Activated CD8-positive, alpha-beta memory T cell treated with anti-CD3 and anti-CD28 coated beads for 1 hour (primary cell): ENCODE measurements at places on chromosomes 5 and 9.

DNA sequence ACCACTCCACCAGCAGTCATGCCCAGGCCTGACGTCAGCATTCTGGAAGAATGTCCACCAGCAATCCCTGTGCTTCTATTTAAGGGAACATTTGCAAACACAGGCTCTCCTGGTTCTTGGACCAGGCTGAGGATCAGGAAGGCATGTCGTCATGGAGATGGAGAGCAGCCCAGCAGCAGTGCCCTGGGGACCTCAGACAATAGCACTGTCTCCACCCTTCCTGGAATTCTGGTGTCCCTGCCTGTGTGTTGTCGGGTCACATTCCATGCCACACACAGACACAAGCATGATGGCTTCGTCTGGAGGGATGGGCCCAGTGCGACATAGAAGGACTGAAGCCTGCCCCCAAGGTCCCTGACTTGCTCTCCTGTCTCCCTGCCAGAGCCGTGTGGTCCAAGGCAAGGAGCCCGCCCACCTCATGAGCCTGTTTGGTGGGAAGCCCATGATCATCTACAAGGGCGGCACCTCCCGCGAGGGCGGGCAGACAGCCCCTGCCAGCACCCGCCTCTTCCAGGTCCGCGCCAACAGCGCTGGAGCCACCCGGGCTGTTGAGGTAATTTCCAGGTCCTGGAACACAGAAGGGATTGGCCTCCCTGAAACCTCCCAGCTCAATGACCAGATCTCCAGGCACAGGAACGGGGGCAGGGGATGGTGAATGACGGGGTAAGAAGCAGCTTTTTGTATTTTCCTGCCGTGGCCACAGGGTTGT is 43.8 kb downstream of the STOM start:
- no peak for DNase-seq

DNA sequence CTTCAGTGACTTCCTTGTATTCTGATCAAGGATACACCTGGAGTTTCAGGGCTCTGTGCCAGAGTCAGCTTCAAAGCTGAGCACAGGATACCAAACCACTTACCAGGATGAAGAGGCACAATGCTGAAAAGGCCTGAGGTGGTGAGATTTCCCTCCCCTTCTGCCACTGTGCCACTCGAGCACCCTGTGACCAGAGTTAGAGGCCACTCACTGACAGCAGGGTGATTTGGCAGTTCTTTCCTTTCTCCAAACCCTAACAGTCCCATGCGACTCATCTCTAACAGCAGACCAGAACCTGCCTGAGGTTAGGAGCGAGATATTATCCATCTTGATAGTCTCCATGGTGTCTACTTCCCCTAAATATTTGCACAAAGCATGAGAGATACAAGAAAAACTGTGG is 1.8 kb downstream of the PLGRKT start:
- no peak for DNase-seq

GRCh38 chr5:89270901-89271300 is 387.9 kb upstream of the MEF2C start:
- no peak for DNase-seq

- no peak for DNase-seq
Observed at GRCh38 chr5:33801292-33801691, 90.5 kb downstream of the ADAMTS12 start.

DNA sequence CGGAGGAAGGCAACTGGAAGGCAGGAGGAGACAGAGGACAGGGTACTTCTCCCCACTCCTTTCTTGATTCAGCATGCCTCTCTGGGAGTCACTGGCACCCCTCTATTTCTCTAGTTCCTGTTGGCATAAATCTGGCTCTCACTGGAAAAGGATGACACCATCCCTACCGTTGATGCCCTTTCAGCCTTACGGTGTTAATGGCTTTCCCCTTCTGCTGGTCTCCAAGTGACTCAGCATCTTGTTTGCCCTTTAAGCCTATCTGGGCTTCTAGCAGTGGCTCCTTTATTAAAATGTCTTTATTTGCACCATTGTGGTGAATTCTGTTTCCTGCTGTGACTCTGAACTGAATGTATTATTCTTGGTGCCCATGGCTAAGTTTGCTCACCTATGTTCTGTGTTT is 227.3 kb upstream of the GLRA1 start:
- DNase-seq, result no peak

DNA sequence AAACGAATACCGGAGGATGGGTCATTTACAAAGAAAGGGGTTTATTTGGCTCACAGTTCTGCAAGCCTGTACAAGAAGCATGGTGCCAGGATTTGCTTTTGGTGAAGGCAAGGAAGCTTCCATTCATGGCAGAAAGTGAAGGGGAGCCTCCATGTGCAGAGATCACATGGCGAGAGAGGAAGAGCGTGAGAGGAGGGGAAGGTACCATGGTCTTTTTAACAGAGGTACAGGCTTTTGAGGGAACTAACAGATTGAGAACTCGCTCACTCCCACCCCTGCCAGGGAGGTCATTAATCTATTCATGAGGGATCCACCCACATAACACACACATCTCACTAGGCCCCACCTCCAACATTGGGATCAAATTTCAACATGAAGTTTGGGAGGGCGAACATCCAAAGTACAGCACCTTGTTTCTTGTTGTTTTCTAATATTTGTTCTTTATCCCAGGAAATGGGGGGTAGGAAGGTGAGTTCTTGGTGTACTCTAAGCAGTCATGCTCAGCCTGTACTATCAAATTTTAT is 18.5 kb downstream of the TMC1 start:
- no peak for DNase-seq

DNA sequence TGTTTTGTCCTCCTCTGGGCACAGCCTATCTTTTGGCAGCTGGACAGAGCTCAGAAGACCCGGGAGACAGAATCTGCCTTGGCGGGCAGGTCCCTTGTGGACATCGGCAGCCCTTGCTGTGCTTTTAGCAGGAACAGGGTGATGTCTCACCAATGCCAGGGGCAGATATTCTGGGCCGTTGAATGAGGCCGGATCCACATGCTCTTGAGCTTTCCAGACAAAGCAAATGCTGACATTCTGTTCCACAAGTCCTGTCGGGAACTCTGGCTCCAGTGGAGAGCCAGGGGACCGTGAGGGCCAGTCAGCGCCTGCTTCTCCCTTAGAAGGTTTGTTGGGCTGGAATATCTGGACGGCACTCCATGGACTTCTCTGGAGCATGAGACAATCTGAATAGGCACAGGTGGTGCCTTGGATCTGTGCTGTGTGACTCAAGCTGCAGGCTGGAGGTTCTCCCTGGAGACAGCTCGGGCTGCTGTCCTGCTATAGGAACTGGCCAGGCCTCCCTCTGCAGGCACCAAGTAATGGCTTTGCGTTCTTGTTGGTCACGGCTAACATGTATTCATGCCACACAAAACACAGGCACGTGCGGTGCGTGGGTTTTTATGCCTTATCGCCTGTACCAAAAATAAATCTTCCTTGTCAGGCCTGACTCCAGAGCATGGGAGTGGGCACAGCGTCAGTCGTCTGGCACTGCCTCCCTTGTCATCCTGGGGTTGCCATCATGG is 80.3 kb downstream of the GADD45G start:
- no peak for DNase-seq

GRCh38 chr9:34437006-34437925 is 21.1 kb downstream of the FAM219A start:
- peak; percentile 30 for DNase-seq

- no peak for DNase-seq
Observed at GRCh38 chr9:93130861-93131481, 3.1 kb downstream of the NINJ1 start.

- DNase-seq, result no peak
Observed at GRCh38 chr5:93567424-93567823, 13.6 kb downstream of the NR2F1-AS1 start.

DNA sequence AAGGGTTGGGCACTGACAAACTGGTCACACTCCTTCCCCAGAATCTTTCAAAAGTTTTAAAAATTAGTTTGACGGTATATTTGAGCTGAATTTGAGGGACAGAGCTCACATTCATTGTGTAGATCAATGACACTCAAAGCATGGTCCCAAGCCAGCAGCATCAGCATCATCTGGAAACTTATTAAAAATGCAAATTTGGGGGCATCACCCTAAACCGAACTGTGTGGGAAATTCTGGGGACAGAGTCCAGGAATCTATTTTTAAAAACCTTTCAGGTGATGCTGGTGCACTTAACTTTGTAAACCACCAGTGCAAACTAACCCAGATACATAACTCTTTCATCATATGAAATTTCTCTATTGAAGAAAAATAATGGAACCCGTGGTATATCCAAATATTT is 58.1 kb upstream of the MTAP start:
- no peak for DNase-seq

- no peak for DNase-seq
Observed at GRCh38 chr5:176797456-176798050, 12.8 kb upstream of the UNC5A start.

- no peak for DNase-seq
Observed at GRCh38 chr9:73640971-73641370, 489.3 kb downstream of the ANXA1 start.

DNA sequence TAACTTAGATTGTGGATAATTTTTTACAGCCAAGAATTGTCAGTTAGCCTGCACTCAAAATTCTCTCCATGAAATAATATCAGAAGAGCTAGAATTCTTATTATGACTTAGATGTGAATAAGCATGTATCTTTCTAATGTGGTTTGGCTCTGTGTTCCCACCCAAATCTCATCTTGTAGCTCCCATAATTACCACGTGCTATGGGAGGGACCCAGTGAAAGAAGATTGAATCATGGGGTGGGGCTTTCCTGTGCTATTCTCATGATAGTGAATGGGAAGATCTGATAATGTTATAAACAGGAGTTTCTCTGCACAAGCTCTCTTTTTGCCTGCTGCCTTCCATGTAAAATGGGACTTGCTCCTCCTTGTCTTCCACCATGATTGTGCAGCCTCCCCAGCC is 176.8 kb downstream of the MAT2B start:
- no peak for DNase-seq

- no peak for DNase-seq
Observed at GRCh38 chr5:116626272-116626723, 51.7 kb upstream of the SEMA6A start.

DNA sequence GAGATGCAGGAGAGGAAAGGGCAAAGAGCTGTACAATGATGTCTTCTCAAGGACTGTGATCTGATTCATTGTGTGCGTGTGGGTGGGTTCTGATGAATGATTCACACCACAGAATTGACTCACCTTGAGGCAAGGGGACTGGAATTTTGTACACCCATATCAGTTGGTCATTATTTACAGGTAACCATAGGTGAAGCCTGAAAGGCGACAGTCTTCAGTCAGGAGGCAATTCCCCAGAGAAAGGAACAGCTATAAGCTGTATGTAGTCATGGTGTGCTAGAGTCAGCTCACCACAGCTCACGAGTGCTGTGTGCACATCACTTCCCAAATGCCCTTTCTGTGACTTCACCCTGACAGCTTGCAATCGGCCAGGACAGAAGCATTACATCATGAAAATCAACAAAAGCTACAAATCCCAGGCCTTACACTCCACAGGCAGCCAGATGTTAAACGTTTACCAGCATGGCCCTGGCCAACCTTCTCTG is 87.6 kb upstream of the RPS23 start:
- DNase-seq, result no peak

GRCh38 chr5:180785794-180786221 is 16.8 kb downstream of the MGAT1 start:
- DNase-seq, result no peak

DNA sequence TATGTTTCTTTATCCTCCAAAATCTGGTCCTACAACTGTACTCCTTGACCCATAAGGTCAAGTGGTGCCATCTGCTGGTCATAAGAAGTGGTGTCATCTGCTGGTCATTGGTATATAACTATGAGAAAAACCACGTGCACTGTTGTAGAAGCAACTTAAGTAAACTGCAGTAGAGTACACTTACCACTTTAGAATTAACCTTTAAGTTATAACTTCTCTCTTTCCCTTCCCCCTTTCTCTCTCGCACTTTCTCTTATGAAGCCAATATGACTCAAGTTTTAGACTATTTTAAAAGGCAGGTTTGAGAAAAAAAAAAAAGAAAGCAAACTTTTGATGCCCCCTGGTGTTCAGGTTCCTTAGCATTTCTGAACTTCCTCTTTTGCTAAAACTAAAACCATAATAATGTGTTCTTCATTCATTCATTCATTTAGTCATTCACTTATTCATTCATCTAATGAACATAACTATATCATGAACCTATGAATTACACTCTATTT is 12.8 kb upstream of the MTAP start:
- DNase-seq, result no peak

- DNase-seq, result no peak
Observed at GRCh38 chr5:127316011-127316410, 25.4 kb downstream of the MEGF10 start.

- DNase-seq, result no peak
Observed at GRCh38 chr5:134063188-134063820, 51.2 kb upstream of the TCF7 start.

GRCh38 chr5:135438636-135439221 is 8.4 kb downstream of the DCANP1 start:
- DNase-seq, result no peak

DNA sequence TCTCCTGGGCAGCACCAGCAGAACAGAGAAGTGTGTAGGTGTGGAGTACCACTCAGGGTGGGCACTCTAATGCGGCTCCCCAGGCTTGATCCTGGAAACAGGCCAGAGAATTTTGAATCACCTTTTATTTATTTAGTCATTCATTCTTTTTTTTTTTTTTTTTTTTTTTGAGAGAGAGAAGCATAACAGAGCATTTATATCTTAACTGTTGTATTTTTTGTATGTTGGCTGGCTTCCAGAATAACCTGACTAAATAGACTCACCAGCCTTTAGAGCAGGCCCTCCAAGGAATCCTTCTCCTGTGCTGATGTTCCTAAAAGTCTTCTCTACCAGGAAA is 153.4 kb downstream of the PIK3R1 start:
- no peak for DNase-seq

GRCh38 chr9:23611869-23612268 is 214.2 kb downstream of the ELAVL2 start:
- DNase-seq, result no peak

- DNase-seq, result no peak
Observed at GRCh38 chr5:181118369-181118768, 12.6 kb downstream of the OR2V1 start.

GRCh38 chr9:115396071-115396529 is 278.1 kb upstream of the TNC start:
- DNase-seq, result no peak

DNA sequence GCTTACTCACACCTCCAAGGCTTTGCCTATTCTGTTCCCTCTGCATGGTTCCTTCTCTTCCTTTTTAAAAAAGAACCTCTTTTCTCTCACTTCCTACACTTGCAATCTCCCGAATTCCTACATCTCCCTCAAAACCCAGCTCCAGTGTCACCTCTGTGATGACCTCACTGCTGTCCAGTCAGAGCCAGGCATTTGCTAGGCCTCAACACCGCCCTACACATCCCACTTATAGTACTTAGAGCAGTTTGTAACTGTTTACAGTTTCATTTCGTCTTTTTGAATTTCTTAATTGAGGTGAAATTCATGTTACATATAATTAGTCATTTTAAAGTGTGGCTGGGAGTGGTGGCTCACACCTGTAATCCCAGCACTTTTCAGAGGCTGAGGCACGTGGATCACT is 30.8 kb downstream of the CD14 start:
- no peak for DNase-seq

- DNase-seq, result no peak
Observed at GRCh38 chr9:108654566-108654965, 201.2 kb downstream of the ACTL7B start.

- peak; percentile 49 for DNase-seq
Observed at GRCh38 chr9:129610473-129611306, 10.2 kb downstream of the C9orf50 start.
